ENCODE measurements at places on chromosomes 4 and X. TPM values are rescaled to one million over a fixed set of nuclear protein-coding genes. Genes with fewer than 3 reads are reported as not detected.

DNA sequence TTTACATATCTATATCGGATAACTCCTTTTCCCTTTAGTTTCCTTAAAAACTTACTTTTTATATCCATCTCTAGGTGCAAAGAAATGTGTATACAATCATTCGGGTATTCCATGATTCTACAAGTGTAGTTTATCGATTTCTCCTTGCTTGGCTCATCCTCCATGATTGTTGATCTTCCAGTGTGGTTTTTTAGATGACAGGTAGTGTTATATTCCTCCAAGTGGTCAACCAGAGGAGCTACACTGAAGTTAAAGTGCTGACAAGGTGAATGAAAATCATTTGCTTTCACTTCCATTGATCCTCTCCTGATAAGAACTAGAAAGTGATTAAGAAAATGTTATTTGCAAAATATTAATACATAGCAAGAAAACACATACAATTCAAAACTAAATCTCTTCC, 38.5 kb downstream of the TMEM156 start:
- no peak for DNase-seq
- no peaks in the 10 kb centered on the region for H3K27me3 ChIP-seq
- no peak overlapping the region for H3K27ac ChIP-seq

DNA sequence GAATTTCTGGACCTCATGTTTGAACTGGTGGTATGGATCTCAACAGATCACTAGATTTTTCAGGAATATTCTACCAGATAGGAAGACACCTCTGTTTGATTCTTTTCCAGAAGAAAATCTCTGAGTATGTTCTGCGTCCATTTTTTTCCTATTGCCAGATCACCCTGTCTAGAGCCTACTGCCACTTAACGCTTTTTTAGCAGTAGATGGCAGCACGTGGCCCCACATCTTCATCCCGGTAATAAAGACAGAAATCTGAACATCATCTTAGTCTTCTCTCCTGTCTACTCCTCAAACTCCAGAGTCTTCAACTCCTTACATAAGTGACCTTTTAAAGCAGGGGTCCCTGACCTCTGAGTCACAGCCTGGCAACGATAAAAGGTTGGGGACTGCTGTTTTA, 184.7 kb downstream of the TMA16 start:
- H3K27ac ChIP-seq: no peak overlapping the region
- H3K4me1 ChIP-seq: no peaks in the 10 kb centered on the region
- no peak overlapping the region for H3K4me3 ChIP-seq
- no peak for DNase-seq
- peaks cover 17% of the 10 kb centered on the region for H3K27me3 ChIP-seq

DNA sequence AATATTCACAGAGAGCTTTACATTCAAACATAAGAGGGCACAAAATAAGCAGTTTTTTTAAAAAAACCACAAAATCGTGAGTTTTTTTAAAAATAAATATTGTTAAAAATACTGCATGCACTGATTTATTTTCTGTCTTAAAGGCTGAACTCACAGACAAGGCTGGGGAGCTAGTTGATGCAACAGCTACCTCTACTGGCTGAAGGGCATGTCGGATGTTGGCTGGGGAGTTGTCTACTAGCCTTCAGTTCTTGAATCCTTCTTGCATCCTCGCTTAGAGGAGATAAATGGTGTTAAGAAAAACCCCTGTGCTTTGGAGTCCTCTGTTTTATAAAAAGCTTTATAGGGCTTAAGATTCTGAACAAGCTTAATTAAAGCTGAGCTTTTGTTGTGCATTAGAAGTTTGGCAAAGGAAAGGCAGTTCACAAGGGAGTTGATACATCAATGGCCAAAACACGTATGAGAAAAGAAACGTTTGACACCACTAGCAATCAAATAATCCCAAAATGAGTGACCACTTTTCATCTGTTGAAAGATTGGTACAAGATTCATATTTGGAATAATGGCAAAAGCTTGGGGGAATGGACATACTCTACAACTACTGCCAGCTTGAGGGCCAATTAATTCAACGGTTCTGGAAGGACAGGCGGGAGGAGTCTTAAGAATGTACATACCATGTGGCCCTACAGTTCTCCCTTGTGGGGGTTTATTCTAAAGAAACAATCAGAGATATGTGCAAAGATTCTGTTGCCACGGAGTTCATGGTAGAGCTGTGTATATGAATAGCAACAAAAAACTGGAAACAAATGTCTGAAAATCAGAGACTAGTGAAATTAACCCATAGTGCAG, 94.7 kb downstream of the SEL1L3 start:
- DNase-seq: no peak
- no peak overlapping the region for H3K27ac ChIP-seq
- no peak overlapping the region for H3K4me3 ChIP-seq
- no peaks in the 10 kb centered on the region for H3K27me3 ChIP-seq
- H3K4me1 ChIP-seq: peaks cover 5% of the 10 kb centered on the region

RADX gene
- total RNA-seq: not detected

DNA sequence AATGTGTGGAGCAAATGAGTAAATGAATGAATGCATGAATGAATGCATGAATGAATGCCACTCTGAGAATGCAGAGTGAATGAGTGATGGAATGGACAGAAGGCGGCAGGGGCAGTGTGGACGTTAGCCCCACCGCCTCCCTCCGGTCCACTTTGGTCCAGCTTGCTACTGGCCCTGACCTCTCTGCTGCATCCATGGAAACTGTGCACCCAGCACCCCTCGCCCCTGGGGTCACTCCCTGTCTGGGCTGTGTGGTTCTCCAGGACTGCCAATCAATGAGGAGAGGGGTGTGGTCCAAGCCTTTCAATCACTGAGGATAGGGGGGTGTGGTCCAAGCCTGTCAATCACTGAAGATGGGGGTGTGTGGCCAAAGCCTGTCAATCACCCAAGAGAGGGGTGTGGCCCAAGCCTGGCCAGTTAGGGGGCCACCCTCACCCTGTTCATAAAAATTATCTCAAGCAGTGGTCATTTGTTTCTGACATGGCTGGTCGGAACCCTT, 39.2 kb upstream of the ASMTL start:
- H3K36me3 ChIP-seq: no peaks in the 10 kb centered on the region
- DNase-seq: peak; percentile 82
- peaks cover 2% of the 10 kb centered on the region for H3K27me3 ChIP-seq
- no peak overlapping the region for H3K27ac ChIP-seq
- no peak overlapping the region for H3K4me3 ChIP-seq

- H3K4me1 ChIP-seq: no peaks in the 10 kb centered on the region
- H3K27me3 ChIP-seq: peaks cover 41% of the 10 kb centered on the region
- H3K27ac ChIP-seq: no peak overlapping the region
- H3K36me3 ChIP-seq: no peaks in the 10 kb centered on the region
These were observed 52.8 kb upstream of the PSAPL1 start for GRCh38 chr4:7487502-7487901.

SHROOM2 gene
- total RNA-seq: 8.2 TPM

DNA sequence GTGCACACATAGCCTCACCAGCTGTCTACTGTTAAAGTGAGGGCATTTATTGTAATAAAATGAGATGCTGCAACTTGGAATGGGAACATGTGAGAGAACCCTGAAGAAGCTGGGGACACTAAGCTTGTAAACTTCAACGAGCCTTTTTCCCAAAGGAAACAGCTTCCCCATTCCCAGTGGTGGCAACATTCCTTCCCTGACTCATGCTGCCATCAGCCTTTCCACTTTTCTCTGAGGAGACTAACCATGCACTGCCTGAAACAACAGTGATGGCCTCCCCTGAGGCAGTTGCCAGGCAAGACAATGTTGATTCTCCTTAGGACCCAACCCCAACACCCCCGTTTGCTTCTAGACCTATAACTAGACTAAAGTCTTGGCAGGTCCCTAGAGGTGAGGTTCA, 928.3 kb downstream of the GLUD2 start:
- H3K27ac ChIP-seq: no peak overlapping the region
- DNase-seq: no peak
- no peaks in the 10 kb centered on the region for H3K36me3 ChIP-seq
- H3K27me3 ChIP-seq: no peaks in the 10 kb centered on the region
- no peak overlapping the region for H3K4me3 ChIP-seq
- H3K4me1 ChIP-seq: no peaks in the 10 kb centered on the region

DNA sequence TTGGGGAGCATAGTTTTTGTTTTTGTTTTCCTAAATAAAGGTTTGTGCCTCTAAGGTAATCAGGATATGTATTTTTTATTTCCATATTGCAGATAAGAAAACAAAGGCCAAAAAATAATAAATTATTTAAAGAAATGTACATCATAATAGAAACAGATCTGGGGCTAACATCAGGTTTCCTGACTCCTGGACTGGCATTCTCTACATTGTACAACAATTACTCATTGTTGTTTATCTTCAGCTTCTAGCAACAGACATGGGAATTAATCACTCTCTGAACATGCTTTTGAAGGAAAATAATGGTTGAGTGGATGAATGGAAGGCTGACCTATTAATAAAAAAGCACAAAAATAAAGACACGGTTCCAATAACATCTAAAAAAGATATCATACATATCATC, 146.2 kb downstream of the KCNIP4 start:
- no peak overlapping the region for H3K4me3 ChIP-seq
- H3K27ac ChIP-seq: peak overlapping the region; percentile 65
- no peaks in the 10 kb centered on the region for H3K27me3 ChIP-seq
- H3K4me1 ChIP-seq: peaks cover 37% of the 10 kb centered on the region
- DNase-seq: no peak

LRAT gene
- total RNA-seq: not detected

GRCh38 chrX:106177106-106177981, 9.2 kb downstream of the PWWP3B start:
- H3K4me3 ChIP-seq: peak overlapping the region; percentile 60
- no peaks in the 10 kb centered on the region for H3K36me3 ChIP-seq
- H3K4me1 ChIP-seq: no peaks in the 10 kb centered on the region

DNA sequence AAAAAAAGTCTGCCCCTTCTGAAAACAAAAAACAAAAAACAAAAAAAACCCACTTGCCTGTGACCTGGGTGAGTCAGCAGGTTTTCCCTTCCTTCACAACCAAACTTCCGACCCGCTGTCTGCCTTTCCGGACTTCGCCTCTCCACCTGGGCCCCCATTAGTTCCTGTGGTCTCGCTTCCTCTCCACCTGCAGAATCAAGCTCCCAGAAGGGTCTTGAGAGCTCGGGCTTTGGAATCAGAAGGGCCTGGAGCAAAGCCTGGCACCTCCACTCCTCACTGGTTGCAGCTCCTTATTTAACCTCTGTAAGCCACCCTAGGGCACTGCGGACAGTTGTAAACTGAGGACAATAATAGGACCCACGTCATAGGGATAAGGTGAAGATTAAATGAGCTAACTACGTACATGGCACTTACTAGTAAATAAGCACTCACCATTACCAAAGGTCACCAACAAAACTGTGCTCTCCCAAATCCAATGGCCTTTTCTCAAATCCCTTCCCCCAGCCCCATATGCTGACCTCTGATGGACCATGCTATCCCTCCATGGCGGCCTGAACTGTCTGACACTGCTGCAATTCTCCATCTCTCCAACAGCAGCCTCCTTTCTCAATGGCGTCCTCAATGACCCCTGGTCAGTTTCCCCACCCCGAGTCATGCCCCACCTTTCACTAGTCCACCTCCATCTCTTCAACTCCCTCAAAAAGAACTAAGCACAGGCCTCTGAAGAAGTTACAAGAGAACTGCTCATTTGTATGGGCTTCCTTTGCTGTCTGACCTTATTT, 64.2 kb downstream of the IRF2 start:
- H3K36me3 ChIP-seq: peaks cover 43% of the 10 kb centered on the region
- DNase-seq: no peak
- no peaks in the 10 kb centered on the region for H3K27me3 ChIP-seq
- H3K4me1 ChIP-seq: peaks cover 39% of the 10 kb centered on the region
- H3K4me3 ChIP-seq: no peak overlapping the region

- no peak for DNase-seq
- H3K4me3 ChIP-seq: no peak overlapping the region
- H3K27ac ChIP-seq: no peak overlapping the region
- peaks cover 8% of the 10 kb centered on the region for H3K36me3 ChIP-seq
- H3K4me1 ChIP-seq: no peaks in the 10 kb centered on the region
- H3K27me3 ChIP-seq: no peaks in the 10 kb centered on the region
These were observed 121.8 kb downstream of the AR start for GRCh38 chrX:67665583-67665982.

- no peak for DNase-seq
- H3K4me3 ChIP-seq: no peak overlapping the region
- H3K36me3 ChIP-seq: no peaks in the 10 kb centered on the region
- no peaks in the 10 kb centered on the region for H3K27me3 ChIP-seq
These were observed 729.3 kb upstream of the ACTRT1 start for GRCh38 chrX:128781506-128781905.
